ENCODE measurements at places on chromosomes 2 and 18.

GRCh38 chr2:119442850-119443249, 11.2 kb downstream of the TMEM37 start:
- no peak for DNase-seq

- no peak for DNase-seq
Observed at GRCh38 chr2:28684142-28684858, 67.3 kb upstream of the PPP1CB start.

- DNase-seq: no peak
Observed at GRCh38 chr2:16238786-16239185, 298.4 kb downstream of the MYCN start.

DNA sequence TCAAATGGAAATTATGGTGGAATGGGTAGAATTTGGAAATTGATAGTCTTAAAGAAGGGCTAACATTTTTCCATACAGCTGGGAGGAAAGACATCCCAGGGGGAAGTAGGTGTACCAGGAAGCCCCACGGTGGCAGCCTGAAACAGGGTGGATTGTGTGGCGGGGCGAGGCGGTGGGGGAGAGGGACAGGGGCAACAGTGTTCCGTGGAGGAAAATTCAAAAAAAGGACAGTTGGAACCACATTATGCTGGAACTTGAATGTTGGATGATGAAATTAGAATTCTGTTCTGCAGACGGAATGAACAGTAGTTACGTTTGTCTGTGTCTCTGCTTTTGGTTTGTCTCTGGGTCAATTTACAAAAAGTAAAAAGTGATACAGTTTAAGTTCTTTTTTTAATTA, 10.6 kb upstream of the CIB4 start:
- no peak for DNase-seq

GRCh38 chr2:105545730-105546627, 147.1 kb upstream of the FHL2 start:
- DNase-seq: peak; percentile 63

DNA sequence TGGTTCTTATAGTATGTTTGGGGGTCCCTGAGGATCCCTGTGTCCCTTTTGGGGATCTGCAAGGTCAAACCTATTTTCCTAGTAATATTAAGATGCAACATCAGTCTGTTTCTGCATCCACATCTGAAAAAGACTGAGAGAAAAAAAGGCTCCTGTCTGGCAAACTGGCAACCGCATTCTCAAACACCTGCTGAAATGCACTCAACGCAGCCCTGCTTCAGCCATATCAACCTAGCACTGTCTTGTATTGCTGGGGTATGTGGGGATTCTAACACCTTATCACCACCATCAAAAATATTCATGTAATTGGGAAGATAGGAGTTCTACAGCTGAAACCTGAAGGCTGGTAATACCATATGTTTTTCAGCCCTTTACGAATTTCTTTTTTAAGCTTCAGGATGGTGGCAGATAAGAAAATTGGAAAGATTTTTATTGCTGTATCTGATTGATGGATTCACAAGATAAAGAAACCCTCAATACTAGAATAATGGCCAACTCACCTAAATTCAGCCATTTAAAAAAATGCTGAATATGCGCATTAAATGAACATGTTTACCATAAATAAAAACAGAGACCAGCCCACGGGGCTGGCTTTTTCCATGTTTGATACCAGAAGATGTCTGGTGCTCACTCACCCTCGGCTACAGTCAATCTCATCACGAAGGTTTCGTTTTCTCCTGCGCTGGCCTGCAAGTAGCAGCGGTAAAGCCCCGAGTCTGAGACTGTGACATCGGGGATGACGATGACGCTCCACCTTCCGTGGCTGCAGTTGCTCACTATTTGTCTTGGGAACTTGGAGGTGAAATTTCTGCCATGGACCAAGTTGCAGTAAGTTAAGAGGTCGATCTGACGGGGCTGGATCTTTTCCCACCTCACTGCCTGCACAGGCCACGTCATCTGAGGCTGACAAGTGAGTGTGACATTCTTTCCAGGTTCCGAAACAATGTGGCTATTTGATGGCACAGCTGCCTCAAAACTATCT, 52.3 kb downstream of the CD226 start:
- no peak for DNase-seq

GRCh38 chr2:152242787-152243472, 67.4 kb upstream of the STAM2 start:
- DNase-seq: no peak

GRCh38 chr2:47225061-47225783, 70.1 kb upstream of the STPG4 start:
- DNase-seq: no peak

DNA sequence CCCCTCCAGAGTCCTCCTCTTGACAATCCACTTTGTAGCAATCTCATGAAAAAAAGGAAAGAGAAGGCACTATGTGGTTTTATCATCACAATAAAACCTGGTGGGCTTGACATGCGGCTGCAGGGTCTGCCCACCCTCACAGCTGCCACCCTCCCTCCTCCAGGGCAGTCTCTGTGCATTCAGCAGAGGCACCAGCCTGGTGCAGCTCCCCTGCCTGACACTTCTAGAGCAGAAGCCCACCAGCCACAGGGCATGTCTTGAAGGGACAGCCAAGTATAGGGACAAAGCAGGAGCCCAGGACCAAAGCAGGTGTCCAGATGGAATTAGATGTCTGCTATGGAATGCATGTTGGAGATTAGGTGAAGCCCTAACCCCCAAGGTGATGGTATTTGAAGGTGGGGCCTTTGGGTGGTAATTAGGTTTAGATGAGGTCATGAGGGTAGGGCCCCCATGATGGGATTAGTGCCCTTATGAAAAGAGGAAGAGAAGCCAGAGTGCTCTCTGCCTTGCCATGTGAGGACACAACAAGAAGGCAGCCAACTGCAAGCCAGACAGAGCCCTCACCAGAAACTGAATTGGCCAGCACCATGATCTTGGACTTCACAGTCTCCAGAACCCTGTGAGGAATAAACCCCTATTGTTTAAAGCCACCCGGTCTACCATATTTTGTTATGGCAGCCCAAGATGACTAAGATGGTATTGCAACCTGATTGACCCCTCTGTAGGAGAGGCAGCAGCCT, 86.9 kb downstream of the MCFD2 start:
- no peak for DNase-seq

DNA sequence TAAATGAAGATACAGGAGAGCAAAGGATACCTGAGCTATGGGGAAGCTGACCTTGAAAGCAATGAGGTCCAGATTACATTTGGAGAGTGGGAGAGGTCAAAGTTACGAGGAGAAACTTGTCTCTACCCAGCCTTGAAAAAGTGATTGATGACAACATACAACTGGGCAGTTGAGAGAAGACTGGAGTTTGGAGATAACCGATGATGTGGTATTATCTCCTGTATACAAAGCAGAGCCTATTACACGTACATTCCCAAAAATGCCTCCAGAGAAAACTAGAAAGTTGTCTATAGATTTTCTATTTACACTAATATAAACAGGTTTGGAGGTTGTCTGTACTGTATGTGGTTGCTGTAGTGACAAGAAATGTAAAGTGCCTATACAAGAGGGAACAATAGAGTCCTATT, 28.3 kb downstream of the ARL5A start:
- DNase-seq: no peak

DNA sequence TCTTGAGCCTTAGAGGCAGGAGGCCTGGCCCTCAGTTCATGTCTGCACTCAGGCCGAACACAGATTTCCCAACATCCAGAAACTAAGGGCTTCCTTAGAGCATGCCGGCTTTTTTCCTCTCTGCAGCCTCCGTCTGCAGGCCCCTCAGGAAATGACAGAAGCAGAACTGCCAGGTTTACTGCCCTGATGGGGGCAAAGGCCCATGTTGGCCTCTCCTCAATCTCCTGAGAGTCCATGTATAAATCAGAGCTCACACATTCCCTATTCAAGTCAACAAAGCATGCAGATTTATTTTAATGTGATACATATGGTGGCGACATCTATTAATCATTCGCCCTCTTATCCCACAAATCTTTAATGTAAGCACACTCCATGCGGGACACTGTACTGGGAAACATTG, 475.6 kb upstream of the HS6ST1 start:
- no peak for DNase-seq

Data from 8988T (cell line).